ENCODE measurements at places on chromosomes 2 and 18.
A peak's percentile ranks its signal among the peaks of the same experiment; 100 is the strongest.

- DNase-seq: no peak
Measured at GRCh38 chr2:101464841-101465240, 10.1 kb downstream of the RFX8 start.

- DNase-seq: no peak
Measured at GRCh38 chr2:121880283-121880682, 124.8 kb downstream of the TSN start.

DNA sequence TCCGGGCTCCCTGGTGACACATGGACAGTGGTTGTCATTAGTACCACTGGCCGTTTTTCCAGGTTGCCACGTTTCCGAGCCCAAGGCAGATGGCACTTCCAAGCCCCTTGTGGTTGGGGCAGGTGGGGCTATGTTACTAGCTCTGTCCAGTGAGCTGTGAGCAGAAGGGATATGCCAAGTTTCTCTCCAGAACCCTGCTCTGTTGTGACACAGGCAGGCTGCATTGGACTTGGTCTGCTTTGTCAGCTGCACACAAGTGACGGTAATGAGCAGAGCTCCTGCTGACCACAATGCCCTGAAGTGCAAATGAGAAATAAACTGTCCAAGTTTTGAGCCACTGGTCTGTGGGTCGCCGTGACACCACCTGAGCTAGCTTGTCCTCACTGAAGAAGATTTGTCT is 118.8 kb downstream of the GYPC start:
- DNase-seq: no peak

- no peak for DNase-seq
Measured at GRCh38 chr2:225083276-225083675, 41.0 kb upstream of the DOCK10 start.

GRCh38 chr2:193966590-193966989 is 1690.4 kb upstream of the SLC39A10 start:
- no peak for DNase-seq

DNA sequence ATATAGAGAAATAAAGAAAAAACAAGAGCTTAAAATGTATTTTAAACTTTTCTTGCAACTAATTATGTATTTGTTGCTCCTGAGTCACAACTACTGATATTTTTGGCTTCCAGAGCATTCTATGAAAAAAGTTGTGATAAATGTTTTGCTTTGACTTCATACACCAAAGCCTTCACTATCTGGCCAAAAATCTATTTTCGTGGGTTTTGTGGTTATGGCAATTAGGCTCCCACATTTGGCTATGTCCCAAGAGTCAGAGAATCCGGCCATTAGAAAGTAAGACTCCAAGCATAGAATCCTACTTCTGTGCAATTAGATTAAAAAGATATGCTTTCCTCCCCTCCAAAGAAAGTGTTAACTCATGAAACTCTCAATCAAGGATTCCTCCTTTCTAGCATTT is 1456.1 kb upstream of the ACVR2A start:
- DNase-seq: no peak

- no peak for DNase-seq
Measured at GRCh38 chr2:44951714-44952113, 10.2 kb downstream of the SIX3 start.

- no peak for DNase-seq
Measured at GRCh38 chr2:181228661-181229060, 228.5 kb upstream of the ITGA4 start.

GRCh38 chr2:26401739-26402541 is at the start of gene DRC1:
Gene DRC1 (plus strand): TSS chr2:26401920. CDS start chr2:26401990, 70 bp downstream.
- DNase-seq: peak; percentile 71

- DNase-seq: no peak
Measured at GRCh38 chr2:100262046-100262445, 60.3 kb downstream of the LONRF2 start.

DNA sequence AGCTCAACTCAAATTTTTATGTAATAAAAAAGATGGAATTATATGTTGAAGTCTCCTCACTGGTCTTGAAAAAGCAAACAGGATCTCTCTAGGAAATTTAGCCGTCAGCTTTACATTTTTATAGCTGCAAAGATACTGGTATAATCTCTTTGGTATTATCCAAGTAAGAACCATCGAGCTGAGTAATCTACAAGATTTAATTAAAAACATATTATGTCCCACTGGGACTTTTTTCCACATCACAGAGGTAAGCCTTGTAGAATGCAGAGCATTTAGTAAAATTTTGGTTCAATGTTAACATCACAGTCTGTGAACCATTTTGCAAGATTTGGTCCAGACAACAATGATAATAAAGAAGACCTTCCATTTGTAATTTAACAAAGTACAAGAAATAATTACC is 162.6 kb upstream of the SLC39A10 start:
- DNase-seq: no peak

GRCh38 chr18:77006305-77007175 is 126.0 kb downstream of the MBP start:
- DNase-seq: no peak

DNA sequence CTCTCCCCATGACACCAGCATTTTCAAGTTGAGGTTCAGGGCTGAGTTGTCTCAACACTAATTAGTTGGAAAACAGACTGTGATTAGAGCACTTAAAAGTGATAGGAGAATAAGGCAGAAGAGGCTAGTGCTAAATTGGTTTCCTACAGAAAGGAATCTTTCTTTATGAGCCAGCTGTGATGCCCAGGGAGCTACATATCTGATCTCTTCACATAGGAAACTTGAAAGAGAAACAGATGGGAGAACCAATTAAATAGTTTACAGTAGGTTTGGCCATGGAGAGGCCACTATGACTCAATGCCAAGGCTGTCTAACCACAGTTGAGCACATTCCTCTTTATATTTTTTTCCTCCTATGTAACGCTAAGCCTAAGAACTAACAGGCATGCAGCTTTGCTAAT is 418.3 kb upstream of the CYRIA start:
- no peak for DNase-seq

GRCh38 chr2:171482308-171482707 is 40.0 kb upstream of the CYBRD1 start:
- DNase-seq: no peak

DNA sequence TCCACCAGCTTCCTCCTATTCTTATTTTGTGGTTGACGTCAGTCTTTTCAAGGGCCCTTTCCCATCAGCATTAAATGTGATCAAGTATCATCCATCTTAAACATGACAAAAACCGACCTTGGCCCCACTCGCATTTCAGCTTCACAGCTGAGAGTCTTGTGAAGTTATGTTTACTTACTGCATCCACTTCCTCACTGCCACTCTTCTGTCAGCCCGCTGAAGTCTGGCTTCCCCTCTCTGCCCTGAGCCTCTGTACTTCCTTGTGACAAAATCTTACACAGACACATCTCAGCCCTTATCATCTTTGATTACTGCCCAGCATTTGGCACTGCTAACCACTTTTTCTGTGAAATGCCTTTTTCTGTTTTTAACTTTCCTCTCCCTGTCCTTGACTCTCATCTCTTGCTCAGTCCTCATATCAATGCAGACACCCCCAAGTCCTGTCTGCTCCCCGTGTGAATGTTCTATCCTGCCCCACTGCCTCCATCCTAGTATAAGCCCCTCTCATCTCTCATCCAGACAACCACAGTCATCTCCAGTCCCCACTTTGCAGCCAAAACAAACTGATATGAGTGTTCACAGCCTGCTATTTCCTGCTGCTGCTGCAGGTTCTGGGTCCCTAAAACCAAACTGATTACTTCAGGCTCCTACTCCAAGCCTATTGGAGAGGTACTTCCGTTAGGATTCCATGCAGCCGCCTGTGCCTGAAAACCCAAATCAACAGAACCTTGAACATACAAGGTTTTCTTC is 31.4 kb downstream of the FOSL2 start:
- no peak for DNase-seq

GRCh38 chr2:95006588-95006987 is 18.9 kb upstream of the MAL start:
- DNase-seq: no peak

DNA sequence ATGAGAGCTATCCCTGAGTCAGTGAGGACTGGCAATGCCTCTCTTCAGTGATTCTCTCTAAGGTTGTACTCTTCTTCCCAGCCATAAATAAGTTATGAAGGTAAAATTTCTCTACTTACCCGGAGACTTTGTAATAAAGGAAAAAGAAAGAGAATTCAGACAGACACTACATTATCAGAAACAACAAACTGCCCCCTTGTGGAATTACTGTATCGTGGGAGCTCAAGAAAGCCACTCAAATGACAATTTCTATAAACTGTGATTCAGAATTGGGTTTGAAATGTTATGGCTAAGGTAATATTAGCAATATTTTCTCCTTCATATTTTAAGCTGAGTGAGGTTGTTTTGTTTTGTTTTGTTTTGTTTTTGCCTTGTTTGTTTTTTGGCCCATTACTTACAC is 155.8 kb upstream of the TANK start:
- no peak for DNase-seq

GRCh38 chr2:126220331-126220730 is 435.6 kb upstream of the GYPC start:
- no peak for DNase-seq

DNA sequence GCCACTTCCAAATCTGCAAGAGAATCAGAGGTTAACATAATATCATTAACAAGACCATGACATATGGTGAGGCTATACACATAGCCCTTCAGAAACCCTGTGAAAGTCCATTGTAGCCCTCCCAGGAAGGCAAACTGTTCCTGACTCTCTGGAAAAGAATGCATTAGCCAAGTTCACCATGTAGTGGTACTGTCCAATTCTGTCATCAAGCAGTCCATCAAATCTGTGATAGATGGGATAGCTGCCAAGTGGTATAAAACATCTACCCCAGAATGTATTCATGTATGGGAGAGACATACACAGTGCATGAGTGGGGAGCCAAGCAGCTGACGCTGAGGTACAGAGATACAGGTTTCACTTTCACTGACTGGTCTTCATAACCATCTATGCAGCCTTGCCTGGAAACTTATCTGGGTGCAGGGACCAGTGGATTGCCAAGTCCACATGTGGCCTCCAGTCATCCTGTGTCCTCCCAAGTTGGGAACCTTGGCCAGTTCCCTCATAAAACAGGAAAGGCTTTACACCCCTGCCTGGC is 281.1 kb downstream of the MBD2 start:
- no peak for DNase-seq

DNA sequence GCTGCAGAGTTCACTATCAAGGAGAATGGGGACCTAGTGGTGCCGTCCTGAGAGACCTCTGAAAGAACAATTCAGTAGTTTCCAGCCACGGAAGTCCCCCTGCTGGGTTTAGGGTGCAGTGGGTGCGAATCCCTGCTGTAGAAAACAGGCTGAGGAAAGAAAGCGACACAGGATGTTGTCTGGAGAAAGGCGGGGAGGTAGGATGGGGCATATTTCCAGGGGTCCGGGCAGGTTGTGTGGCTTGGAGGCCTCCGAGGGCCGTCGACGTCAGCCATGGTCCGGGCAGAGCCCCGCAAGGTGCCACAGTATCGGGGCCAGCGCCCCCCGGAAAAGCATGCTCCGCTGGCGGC is 807 bp upstream of the CREB1 start:
- no peak for DNase-seq

GRCh38 chr18:57803103-57803969 is at the start of gene ATP8B1:
Gene ATP8B1 (minus strand): TSS chr18:57803315. CDS start chr18:57731807, 71,508 bp downstream.
- DNase-seq: no peak

DNA sequence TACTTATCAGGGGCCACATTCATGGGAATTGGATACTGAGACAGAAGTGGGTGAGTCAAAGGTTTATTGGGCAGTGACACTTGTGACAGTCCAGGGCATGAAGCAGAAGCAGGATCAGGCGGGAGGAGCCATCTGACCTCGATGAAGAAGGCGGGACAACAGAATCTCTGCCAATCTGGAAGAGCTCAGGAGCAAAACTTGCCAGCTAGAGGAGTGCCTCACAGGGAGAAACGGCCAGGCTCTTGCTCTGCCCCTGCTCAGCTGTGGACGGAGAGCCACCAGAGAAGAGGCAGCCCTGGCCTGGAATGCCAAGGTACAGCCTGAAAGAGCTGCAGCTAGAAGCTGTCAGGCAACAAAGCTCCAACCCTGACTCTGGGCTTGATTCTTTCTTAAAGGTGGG is 16.9 kb downstream of the DAW1 start:
- DNase-seq: no peak

GRCh38 chr2:176106581-176107539 is at the start of gene HOXD11:
Gene HOXD11 (plus strand): TSS chr2:176107280. CDS start chr2:176107356, 76 bp downstream.
- peak; percentile 34 for DNase-seq

DNA sequence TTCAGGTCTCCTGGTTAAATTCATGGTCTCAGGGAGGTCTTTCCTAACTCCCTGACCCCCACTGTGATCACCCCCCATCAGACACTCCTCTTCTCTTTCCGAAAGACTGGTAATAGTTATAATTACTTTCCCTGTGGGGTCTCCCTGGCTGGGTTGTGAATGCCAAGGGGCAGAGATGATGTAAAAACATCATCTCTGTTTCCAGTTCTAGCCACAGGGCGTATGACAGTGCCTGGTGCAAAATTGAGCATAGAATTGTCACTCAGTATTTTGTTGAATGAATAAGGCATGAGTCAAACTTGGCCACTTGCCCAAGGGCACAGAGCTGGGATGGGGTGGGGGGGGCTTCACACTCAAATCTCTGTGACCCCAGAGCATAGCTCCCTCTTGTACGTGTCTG is 65.2 kb downstream of the LTBP1 start:
- no peak for DNase-seq

DNA sequence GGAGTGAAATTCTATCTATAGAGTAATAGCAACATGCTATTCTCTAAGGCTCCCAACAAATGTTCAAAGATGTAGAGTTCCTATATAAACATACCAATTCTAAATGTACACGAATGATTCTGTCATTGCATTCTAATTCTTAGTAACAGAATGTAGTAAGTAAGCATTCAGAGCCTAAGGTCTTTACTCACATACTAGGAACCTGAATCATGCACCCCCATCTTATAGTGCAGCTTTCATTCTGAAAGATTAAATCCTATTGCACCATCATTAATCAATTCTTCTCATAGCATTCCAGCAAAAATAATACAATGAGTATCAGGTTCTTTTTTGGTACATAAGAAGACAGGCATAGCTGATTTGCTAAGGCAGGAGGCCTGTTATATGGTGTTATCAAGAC is 230.0 kb downstream of the NCKAP5 start:
- no peak for DNase-seq

GRCh38 chr2:47460766-47461165 is 57.8 kb downstream of the MSH2 start:
- DNase-seq: no peak

DNA sequence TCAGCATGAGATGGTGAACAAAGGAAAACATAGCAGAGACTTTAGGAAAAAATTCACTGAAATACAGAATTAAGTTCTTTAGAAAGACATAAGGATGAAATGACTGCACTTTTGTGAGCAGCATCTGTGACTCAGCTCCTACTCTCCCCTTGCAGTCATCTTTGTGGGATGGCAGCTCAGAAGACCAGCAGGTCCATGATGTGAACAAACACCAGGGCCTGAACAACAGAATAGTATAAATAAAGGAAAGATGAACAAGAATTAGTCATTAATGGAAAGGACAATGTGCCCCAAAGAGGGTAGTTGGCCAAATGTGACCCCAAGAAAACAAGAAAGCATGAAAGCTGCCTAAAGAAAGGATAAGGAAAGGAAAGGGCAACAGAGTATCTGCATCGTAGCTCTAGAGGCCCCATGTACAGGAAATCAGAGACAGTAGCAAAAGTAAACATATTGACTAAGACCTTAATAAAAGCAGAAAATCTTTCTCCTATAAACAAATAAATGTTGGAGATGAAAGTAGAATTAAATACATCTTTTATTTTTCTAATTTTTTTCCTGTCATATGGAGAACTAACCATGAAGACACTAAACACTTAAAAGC is 318.0 kb downstream of the ZEB2 start:
- no peak for DNase-seq

GRCh38 chr18:73232933-73233332 is 365.1 kb upstream of the NETO1 start:
- no peak for DNase-seq

Measured in NCI-H2171 (cell line).